ENCODE measurements at places on chromosomes 12 and 14.

- no peak for DNase-seq
Observed at GRCh38 chr12:29879606-29880308, 96.0 kb upstream of the TMTC1 start.

- no peak for DNase-seq
Observed at GRCh38 chr12:14765398-14765797, 37.9 kb downstream of the WBP11 start.

DNA sequence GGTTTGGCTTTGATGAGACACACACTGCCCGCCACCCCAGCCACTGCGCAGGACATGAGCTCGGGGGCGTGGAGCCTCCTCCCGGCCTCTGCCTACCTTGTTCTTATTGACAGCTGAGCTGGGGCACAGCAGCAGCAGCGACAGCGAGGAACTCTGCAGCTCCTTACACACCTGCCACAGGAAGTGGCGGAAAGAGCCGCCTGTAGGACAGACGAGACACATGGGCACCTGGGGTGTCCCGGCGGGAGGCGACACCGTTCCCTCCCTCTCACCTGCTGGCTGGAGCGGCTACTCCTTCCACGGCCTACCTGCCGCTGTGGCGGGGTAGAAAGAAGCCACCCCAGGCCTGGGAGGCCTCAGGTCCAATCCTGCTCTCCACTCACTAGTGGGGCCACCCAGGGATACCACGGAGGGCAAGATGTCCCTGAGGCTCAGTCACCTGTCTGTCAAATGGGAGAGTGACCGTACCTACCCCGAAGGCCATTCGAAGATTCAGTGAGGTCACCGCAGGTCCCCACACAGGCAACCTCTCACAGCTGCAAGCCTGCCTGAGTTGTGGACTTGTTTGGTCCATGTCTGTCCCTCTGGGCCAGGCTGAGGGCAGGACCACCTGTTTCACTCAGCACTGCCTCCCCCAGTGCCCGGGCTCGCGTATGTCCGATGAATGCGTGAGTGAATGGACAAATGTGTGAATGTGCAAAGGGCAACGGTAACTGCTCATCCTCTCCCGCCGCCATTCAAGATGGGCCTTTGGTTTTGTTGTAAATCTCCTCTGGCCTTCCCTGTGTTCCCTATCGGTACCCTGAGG is 42.6 kb downstream of the TRAFD1 start:
- DNase-seq, result no peak

- DNase-seq, result no peak
Observed at GRCh38 chr12:8667270-8667669, 4.6 kb upstream of the MFAP5 start.

- DNase-seq, result no peak
Observed at GRCh38 chr12:55720071-55720564, at the start of gene RDH5. Gene RDH5, plus strand, starts transcription at chr12:55720393. Its CDS starts 792 bp downstream, at chr12:55721185.

Measured in NCI-H1436 (cell line).